Uterus (tissue), 4 donors: ENCODE measurements at places on chromosomes 11 and 22. TPM values are rescaled to one million over a fixed set of nuclear protein-coding genes. Genes with fewer than 3 reads are reported as not detected.

- H3K4me1 ChIP-seq, result no peaks in the 10 kb centered on the region
- H3K27me3 ChIP-seq, result no peaks in the 10 kb centered on the region
- H3K4me3 ChIP-seq, result no peak overlapping the region
- no peaks in the 10 kb centered on the region for H3K36me3 ChIP-seq
- DNase-seq, result no peak
Measured at GRCh38 chr22:17866621-17867020, 92.4 kb upstream of the BID start.

- peak; percentile 32 for DNase-seq
- no peaks in the 10 kb centered on the region for H3K36me3 ChIP-seq
- H3K4me3 ChIP-seq, result peak overlapping the region; percentile 54
- peak overlapping the region; percentile 67 for H3K27ac ChIP-seq
- H3K4me1 ChIP-seq, result peaks cover 9% of the 10 kb centered on the region
Measured at GRCh38 chr11:16603890-16604793, 134.3 kb upstream of the C11orf58 start.

DNA sequence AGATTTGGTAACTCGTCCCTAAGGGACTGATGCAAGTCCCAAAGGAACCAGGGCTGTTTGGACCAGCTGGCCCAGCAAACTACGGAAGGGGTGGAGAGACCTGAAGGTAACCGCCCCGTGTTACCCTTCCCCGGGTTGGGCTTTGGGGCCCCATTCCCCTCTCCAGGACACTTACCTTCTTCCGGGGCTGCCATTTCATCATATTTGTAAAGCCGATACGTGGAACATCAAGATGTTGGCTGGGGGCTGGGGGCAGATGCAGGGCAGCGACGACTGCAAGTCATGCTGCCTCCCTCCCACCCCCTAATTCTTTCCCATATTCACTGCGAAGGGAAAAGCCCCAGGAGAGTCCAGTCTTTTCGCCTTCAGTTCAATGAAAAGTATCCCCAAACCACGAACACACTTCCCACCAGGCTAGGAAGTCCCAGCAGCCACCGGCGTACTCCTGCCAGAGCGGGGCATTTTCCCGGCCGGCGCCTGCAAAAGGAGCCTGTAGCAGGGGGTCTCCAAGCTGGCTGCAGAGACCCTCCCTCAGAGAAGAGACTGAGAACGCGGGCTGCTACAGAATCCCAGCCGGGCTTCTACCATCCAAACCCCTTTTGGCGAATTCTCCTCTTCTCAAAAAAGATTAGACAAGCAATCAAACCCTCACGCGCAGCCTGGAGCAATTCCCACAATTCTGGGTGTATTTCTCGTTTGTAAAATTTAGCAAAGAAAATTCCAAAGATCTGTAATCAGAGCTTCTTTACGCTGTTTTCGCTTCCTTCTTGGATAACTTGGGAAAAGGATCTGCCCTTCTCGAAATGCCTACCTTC, 236.7 kb downstream of the TTC28 start:
- H3K4me3 ChIP-seq, result peak overlapping the region; percentile 43
- no peaks in the 10 kb centered on the region for H3K4me1 ChIP-seq
- H3K27ac ChIP-seq, result peak overlapping the region; percentile 87
- DNase-seq, result peak; percentile 20
- H3K36me3 ChIP-seq, result no peaks in the 10 kb centered on the region
- H3K27me3 ChIP-seq, result no peaks in the 10 kb centered on the region

DNA sequence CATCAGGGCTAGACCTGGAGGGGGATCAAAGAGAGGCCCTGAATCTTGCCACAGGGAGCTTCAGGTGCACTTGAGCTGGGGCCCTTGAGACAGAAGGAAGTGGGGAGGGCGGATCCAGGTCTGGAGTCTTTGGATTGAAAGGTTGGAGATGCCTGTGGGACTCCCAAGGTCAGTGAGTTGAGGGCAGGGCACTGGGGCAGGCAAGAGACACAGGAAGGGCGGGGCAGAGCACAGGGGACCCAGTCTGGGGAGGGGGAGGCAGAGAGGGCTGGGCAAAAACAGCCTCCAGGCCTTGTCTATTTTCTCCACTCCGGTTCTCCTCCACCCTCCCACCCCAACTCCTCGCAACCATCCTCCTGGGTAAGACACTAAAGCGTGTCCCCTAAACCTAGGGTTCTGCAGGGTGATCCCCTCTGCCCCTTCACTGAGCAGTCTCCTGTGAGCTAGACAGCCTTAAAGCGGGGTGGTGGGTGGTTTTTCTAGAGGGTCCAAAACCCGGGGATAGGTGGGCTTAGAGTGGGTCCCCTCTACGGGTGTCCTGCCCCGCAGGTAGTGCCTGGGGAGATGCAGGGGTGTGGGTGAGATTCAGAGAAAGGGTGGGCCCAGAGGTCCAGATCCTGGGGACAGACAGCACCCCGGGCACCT, 38.6 kb upstream of the CELSR1 start:
- no peak for DNase-seq
- no peak overlapping the region for H3K27ac ChIP-seq
- peaks cover 6% of the 10 kb centered on the region for H3K4me1 ChIP-seq

- H3K4me3 ChIP-seq, result no peak overlapping the region
- no peaks in the 10 kb centered on the region for H3K27me3 ChIP-seq
- no peak overlapping the region for H3K27ac ChIP-seq
- DNase-seq, result no peak
- no peaks in the 10 kb centered on the region for H3K4me1 ChIP-seq
Measured at GRCh38 chr22:30272781-30273601, 6.3 kb upstream of the OSM start.

Gene TSPAN32
- total RNA-seq, result not detected

Gene TREH
- not detected for total RNA-seq

Gene DDI1
- total RNA-seq, result not detected

- DNase-seq, result no peak
- no peaks in the 10 kb centered on the region for H3K36me3 ChIP-seq
- H3K4me1 ChIP-seq, result no peaks in the 10 kb centered on the region
- no peaks in the 10 kb centered on the region for H3K27me3 ChIP-seq
Measured at GRCh38 chr11:12293486-12293885, 83.9 kb upstream of the PARVA start.

Gene PHF21B
- 5.6 TPM for total RNA-seq

Gene SLC5A1
- not detected for total RNA-seq

DNA sequence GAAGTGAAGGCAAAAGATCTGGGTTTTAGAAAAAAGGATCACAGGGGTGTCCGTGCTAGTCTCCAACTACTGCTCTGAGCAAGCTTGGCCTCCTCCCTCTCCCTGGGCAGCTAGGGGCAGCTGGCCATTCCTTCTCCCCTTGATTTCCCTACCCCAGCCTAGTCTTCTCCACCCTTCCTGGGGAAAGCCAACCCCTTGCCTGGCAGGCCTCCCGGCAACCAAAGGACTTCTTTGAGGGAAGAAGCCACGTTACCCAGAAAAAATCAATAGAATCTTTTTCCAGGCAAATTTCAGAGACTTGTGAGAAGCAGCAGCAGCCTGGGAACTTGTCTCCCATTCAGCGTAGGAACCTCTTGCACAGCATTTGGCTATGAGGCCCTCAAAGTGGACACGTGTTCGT, 91.5 kb downstream of the MIAT start:
- H3K4me1 ChIP-seq, result no peaks in the 10 kb centered on the region
- no peak overlapping the region for H3K4me3 ChIP-seq
- H3K36me3 ChIP-seq, result no peaks in the 10 kb centered on the region
- H3K27me3 ChIP-seq, result no peaks in the 10 kb centered on the region

DNA sequence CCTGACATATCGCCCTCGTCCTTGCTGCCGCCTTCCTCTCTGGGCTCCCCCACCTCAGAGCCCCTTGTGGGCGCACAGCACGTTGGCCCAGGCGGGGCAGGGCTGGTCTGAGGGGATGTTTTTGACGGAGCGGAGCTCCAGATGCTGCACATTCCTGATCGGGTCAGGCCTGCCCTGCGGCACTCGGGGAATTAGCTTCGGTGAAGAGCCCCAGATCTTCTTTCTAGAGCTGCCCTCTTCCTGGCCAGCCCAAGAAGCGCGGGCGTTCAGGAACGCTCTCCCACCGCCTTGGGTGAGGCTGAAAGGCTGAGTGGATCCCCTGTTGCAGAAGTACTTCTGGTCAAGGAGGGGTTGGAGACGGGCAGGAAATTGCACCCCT, 12.1 kb downstream of the YPEL4 start:
- peak overlapping the region; percentile 95 for H3K27ac ChIP-seq
- peak overlapping the region; percentile 66 for H3K4me3 ChIP-seq
- H3K36me3 ChIP-seq, result no peaks in the 10 kb centered on the region

Gene APOBEC3A
- not detected for total RNA-seq

DNA sequence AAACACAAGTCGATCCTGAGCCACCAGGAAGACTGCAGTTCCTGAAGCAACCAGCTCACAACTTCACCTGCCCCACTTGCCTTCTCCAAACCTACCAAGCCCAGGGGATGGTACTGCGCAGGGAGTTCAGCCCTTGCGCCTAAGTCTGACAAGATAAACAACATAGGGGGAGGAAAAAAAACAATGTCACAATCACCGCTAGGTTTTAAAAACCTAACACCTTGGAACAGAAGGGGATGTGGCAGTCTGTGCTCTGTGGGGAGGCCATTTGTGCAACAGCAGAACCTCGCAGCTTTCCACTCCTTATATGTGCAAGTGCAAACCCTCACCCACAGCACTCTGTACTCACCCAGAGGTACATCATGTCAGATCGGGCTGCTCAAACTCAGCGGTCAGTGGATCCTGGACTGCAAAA, 134.2 kb downstream of the RBFOX2 start:
- peak overlapping the region; percentile 79 for H3K27ac ChIP-seq
- no peaks in the 10 kb centered on the region for H3K4me1 ChIP-seq
- no peaks in the 10 kb centered on the region for H3K36me3 ChIP-seq

DNA sequence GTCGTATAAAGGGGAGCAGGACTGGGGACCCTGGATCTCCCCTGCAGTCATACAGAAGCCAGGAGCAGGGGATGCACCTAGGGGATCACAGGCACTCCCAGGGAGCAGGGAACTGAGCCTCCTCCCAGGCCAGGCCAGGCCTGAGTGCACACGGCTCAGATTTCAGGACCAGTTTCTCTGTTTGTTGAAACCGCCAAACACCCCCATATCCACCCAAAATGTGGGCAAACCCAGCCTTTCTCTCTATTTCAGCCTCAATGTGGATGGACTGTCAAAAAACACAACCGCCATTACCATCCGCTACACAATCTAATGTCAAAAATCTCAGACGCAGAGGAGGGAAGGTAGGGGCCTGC, 17.5 kb downstream of the MN1 start:
- no peak for DNase-seq
- no peak overlapping the region for H3K27ac ChIP-seq
- H3K36me3 ChIP-seq, result no peaks in the 10 kb centered on the region
- no peak overlapping the region for H3K4me3 ChIP-seq
- no peaks in the 10 kb centered on the region for H3K4me1 ChIP-seq
- H3K27me3 ChIP-seq, result no peaks in the 10 kb centered on the region

- H3K36me3 ChIP-seq, result no peaks in the 10 kb centered on the region
- H3K27me3 ChIP-seq, result no peaks in the 10 kb centered on the region
- no peak for DNase-seq
- H3K4me1 ChIP-seq, result no peaks in the 10 kb centered on the region
- H3K4me3 ChIP-seq, result no peak overlapping the region
Measured at GRCh38 chr11:67030976-67031375, 8.0 kb downstream of the SYT12 start.

Gene OR52N4
- total RNA-seq, result 1.9 TPM

Gene CFAP300
- 0.26 TPM for total RNA-seq

Gene CHST1
- 7.9 TPM for total RNA-seq

DNA sequence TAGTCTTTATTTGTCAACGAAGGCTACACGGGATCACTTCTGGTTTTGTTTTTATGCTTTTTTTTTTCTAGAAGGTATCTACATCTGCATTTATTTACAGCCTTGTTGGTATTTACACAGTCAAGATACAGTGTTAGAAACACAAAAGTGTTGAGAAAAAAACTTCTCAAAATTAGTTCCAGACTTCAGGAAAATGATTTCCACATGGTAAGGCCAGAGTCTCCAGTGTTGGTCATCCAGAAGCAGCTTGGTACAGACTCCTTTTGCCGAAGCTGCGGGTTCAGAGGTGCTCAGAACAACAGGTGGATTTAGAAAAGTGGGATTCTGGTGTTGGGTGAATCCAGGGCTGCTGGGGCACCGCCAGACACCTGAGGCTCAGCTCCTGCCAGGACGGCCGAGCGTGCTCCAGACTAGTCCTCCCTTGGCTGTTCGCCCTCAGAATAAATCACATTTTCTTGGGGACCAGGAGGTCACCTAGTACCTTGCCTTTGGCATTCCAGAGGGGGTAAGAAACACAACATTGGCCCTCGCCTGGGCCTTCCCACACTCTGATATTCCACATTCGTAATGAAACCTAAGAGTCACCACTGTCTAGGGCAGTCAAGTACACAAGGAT, 78.7 kb upstream of the NARS2 start:
- H3K36me3 ChIP-seq, result no peaks in the 10 kb centered on the region
- H3K4me1 ChIP-seq, result no peaks in the 10 kb centered on the region
- no peak overlapping the region for H3K27ac ChIP-seq
- H3K27me3 ChIP-seq, result no peaks in the 10 kb centered on the region
- no peak overlapping the region for H3K4me3 ChIP-seq

Gene SAA1
- 3.3 TPM for total RNA-seq

- H3K36me3 ChIP-seq, result no peaks in the 10 kb centered on the region
- H3K27me3 ChIP-seq, result no peaks in the 10 kb centered on the region
Measured at GRCh38 chr11:69293819-69294505, at the start of gene MYEOV. TSS of gene MYEOV (plus strand) at chr11:69294155. CDS start at chr11:69295355, 1,200 bp downstream.

DNA sequence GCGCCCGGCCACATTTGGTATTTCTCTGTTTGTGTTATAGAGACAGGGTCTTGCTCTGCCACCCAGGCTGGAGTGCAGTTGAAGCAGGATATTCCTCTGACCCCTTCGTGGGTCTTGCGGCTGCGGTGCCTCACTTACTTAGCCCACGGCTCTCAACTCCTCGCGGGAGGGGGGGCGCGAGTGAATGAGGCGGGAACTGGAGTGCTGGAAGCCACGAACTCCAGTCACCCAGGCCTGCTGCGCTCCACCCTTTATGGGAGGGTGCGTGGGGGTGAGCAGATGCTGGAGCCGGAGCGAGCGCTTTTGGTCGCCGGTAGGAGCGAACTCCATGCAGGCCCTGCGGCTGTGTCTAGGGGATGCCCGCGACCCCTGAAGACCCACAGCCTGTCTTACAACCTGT, 1.8 kb downstream of the C11orf54 start:
- peaks cover 12% of the 10 kb centered on the region for H3K4me1 ChIP-seq
- H3K36me3 ChIP-seq, result no peaks in the 10 kb centered on the region
- DNase-seq, result no peak
- H3K27me3 ChIP-seq, result no peaks in the 10 kb centered on the region
- H3K27ac ChIP-seq, result no peak overlapping the region

Gene KRTAP5-7
- 0.95 TPM for total RNA-seq

GRCh38 chr11:34793666-34794065, 122.5 kb downstream of the APIP start:
- no peaks in the 10 kb centered on the region for H3K4me1 ChIP-seq
- H3K4me3 ChIP-seq, result no peak overlapping the region
- no peaks in the 10 kb centered on the region for H3K36me3 ChIP-seq
- no peaks in the 10 kb centered on the region for H3K27me3 ChIP-seq
- DNase-seq, result no peak

Gene TRIM22
- 64.8 TPM for total RNA-seq

DNA sequence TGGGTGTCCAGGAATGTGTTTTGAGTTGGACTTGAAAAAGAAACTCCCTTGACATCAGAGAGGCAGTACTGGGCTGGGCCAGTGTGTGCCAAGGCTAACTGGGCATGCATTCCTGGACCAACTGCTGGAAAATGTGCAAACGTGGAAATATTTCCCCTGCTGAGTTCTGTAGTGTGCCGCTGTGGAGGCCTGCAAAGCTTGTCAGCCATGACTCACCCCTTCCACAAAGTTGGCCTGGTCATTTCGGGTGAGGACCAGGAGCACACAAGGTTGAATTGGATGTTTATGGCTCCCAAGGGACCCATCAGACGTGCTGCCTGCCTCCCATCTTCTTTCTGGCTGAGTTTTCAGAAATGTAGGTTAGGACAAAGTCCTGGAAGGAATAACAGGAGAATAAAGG, 513.1 kb downstream of the MIAT start:
- DNase-seq, result peak; percentile 54
- no peak overlapping the region for H3K4me3 ChIP-seq
- no peaks in the 10 kb centered on the region for H3K4me1 ChIP-seq
- no peaks in the 10 kb centered on the region for H3K27me3 ChIP-seq
- H3K27ac ChIP-seq, result no peak overlapping the region
